ENCODE measurements at places on chromosomes 13 and 19. TPM values are rescaled to one million over a fixed set of nuclear protein-coding genes. Genes with fewer than 3 reads are reported as not detected.

DNA sequence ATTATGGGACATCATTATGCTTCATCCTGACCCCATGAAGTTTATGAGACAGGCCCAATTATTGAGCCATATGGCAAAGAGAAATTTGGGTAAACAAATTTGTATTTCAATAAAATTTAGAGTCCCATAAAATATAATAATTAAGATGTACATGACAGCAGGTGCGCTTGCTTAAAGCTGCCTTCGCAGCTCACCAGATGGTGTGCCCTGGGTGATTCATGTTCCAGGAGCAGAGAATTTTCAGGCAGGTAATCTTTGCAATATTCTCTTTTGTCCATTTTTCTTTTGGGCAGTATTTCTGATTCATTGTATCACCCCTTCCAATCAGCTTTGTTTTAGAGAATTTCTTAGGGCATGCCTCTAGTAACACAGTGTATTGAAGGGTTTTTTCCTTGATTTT lies 39.5 kb upstream of the WASF3 start:
- no peak for DNase-seq

- no peak for DNase-seq
Observed at GRCh38 chr13:35530581-35530980, 54.1 kb upstream of the MAB21L1 start.

DNA sequence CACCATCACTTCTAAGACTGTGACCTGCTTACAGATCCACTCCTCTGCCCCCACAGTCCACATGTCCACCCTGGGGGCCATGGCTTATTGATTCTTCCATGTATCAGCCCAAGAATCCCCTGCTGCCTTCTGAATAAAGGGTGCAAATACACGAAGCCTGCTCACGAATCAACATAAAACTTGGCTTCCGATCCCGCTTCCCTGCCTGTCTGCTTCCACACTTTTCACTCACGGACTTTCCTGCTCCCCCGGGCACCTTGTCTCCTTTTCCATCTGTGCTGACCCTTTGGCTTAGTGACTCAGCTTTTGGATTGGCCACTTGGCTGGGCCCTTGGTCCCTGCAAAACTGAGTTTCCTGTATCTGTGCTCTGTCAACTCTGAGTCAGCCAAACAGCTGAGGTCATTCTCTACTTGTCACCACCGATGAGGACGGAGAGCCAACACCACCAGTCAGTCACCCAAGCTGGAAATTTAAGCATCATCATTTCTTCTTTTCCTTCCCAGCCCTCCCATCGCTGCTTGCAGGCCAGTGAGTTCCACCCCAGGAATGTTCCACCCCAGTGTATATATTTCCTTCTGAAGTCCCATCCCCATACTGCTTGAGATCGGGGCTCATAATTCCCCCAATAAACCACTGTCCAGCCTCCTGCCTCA lies 11.4 kb upstream of the USP12 start:
- DNase-seq, result no peak

- DNase-seq, result no peak
Observed at GRCh38 chr19:46946611-46947238, 72.9 kb upstream of the NPAS1 start.

- no peak for DNase-seq
Observed at GRCh38 chr13:37956536-37956935, 87.0 kb upstream of the TRPC4 start.

- DNase-seq, result no peak
Observed at GRCh38 chr19:6590258-6590826, 608 bp downstream of the CD70 start.

GRCh38 chr19:32268381-32268780 lies 77.0 kb upstream of the ZNF507 start:
- no peak for DNase-seq

DNA sequence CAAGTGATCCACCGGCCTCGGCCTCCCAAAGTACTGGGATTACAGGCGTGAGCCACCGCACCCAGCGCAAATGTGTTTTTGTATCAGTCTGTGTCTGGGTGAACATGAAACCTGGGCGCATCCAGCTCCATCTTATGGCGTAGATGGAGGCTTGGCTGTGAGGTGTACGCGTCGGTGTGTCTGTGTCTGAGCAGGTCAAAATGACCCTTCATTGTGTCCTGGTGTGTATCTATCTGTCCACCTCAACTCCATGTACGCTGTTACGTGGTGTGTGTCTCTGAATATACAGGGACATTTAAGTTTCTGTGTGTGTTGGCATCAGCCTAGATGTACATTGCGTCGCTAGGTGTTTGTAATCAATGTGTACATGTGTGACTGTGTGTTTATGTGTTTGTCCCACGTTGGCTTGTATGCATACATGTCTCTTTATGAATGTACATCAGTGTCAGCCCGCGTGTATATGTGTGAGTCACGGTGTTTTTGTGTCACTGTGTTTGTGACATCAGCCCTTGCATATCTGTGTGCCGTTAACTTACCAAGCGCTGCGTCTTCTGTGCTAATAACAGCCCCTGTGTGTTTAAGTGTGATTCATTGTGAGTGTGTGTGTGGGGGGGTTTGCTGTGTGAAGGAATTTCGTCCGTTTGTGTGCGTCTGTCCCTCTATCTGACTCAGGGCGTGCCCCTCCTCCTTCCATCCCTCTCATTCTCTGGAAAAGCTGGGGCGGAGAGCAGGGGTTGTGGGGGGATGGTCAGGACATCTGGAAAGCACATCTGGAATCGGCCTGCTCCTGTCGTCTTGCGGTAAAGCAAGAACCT lies 6.4 kb downstream of the AXL start:
- DNase-seq, result no peak

- no peak for DNase-seq
Observed at GRCh38 chr19:39100500-39101166, 16.5 kb downstream of the ACP7 start.

DNA sequence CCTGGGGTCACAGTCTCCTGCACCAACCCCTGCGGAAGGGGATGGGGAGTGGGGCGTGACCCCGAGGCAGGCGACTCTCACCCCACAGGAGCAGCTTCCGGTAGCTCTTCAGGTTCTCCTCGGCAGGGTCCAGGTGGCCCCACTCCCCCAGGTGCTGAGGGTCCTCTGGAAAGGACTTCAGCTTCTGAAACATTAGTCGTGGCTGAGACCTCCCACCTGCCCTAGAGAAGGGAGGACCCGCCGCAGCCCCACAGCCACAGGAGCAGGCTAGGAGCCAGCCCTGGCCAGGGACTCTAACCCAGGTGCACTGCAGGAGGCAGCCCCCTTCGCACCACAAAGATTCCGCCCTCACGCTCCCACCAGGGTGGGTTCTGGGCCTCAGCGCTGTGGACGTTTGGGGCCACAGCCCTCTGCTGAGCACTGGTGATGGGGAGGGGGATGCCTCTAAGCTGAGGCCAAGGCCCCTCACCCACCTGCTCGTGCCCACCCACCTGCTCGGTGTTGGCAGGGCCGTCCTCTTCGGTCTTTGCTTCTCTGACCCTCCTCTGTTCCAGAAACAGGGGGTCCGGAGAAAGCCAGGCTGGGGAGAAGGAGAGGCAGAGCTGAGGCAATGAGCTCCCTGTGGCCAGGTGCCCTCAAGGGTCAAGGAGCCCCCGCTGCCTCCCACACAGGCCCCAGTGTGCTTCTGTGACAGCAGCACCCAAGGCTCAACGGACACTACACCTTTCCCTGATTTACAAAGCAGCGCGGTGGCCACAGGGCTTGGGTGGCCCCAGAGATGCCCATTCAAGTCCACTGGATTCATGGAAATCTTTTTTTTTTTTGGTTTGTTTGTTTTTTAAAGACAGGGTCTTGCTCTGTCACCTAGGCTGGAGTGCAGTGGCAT lies 11.0 kb downstream of the ZSCAN18 start:
- DNase-seq, result no peak

GRCh38 chr13:43307921-43308433 lies 284.6 kb downstream of the DNAJC15 start:
- peak; percentile 47 for DNase-seq

DNA sequence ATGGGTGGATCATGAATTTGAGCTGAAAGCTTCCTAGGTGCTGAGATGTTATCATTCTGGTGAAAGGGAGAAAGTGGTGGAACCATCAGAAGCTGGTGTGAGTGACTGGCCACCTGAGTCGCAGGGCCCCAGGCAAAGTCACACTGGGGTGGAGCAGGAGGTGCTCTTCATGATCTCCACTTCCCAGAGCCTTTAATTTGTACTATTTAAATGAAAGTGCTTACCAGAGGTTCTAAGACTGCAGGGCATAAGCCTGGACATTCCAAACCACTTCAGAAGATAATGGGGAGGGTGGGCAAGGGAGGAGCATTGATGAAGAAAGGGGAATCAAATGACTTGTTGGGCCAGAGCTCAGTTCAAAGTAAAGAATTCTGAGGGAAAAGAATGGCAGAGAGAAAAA lies 156.1 kb downstream of the RGCC start:
- no peak for DNase-seq

- no peak for DNase-seq
Observed at GRCh38 chr13:68806125-68806524, 1301.5 kb upstream of the ATXN8OS start.

Gene AMER2
- total RNA-seq, result 0.02 TPM

Gene TMPRSS9
- total RNA-seq, result 0.95 TPM

Gene SPATA13
- 22.7 TPM for total RNA-seq

Gene ERFL
- 0.23 TPM for total RNA-seq

Gene N4BP2L2
- total RNA-seq, result 70.4 TPM

Gene ZNF442
- total RNA-seq, result 5.6 TPM

Gene ZNF607
- total RNA-seq, result 15.5 TPM

Gene C13orf46
- total RNA-seq, result 0.20 TPM

Gene GFY
- total RNA-seq, result 0.20 TPM

Measured in endodermal cell (in vitro differentiated cells).